Amniotic stem cell (primary cell): ENCODE measurements at places on chromosomes 2 and 18.
A peak's percentile ranks its signal among the peaks of the same experiment; 100 is the strongest.

DNA sequence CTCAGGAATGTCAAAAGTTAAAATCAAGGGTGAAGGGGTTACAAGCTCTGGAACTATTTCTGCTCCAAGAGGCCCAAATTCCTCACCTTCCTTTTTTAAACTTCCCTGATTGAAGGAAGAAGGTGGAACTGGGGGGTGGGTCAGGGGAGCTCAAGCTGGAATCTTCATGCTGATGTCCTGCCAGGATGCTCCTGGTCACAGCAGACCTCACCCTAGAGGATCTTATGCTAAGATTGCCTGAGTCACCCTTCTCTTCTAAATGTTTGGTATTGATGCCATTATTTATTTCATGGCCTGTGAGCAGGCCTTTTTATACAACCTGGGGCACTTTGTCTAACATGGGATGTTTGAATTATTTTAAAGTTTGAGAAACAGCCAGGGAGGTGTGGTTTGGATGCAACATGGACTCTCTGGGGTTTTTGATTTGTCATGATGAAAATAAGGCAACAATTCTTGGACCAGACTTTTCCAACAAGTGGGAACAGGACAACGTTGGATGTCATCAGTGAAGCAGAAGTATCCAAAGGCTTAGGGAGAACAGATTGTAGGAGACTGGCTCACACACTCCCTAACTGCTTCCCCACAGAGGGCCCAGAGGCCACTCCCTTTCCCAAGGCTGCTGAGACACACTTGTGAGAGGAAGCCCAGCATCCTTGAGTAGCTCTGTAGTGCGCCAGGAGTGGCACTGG lies 420.2 kb upstream of the MEX3C start:
- DNase-seq: no peak

DNA sequence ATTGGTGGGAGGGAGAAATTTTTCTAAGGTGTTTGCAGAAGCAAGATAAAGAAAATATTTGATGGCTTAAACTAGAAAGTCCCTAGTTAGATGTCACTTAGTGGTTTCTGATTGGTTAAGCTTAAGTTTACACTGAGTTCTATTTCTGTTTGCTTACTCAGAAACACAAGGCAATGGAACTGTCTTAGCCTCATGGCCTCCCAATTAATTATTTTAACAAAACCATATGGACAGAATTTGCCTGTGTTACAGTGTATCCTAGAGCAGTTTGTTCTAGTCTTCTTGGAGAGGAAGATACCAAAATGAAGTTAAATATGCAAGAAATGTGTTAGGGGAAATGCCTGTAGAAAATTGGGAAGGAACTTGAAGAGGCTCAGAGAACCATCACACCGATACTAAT lies 4.6 kb upstream of the IMPACT start:
- DNase-seq: no peak

DNA sequence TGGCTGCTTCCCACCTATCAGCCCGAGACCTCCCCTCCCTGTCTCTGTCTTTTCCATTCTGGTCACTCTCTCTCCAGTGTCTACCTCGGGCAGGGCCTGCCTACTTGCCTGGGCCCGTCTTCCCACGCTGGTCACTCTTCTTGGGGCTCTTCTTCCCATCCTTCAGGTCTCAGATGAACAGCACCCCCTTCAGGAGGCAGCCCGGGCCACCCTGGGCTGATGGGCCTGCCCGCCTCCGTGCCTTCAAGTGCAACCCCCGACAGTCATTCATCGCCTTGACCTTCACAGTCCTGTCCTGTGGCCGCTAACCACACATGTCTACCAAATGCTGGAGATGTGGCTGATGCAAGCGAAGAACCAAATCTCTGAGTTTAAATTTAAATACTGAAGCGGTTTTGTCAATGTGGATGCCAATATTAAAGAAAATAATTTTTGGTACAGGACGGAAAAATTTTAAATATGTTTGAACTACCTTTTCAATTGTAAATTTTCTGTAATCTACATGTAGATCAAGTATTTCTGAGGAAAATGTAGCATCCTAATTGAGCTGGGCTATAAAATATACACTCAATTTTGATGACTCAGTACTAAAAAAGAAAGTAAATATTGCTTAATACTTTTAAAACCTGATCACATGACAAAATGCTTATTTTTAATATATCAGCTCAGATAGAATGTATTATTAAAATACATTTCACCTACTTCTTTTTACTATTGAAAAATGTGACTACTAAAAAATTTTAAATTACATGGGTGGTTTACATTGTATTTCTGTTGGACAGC lies 96.4 kb downstream of the LAMA1 start:
- no peak for DNase-seq

GRCh38 chr2:31333046-31333445 lies 81.5 kb downstream of the XDH start:
- DNase-seq: no peak

DNA sequence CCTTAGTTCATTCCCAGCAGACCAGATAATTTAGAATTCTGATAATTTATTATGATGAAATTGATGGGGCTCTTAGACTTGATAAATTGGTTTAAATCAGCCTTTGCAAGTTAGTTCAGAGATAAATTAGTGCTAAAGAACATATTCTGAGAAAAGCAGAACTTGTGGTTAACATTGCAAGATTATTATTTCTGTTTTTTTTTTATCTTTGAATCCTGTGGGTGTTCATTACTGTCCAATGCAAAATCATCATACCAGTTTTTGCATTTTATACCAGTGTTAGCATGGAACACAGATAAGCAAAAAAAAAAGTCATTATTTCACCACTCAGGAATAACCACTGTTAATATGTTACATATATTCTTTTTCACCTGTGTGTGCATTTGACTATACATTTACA lies 9.1 kb downstream of the SEPTIN2 start:
- DNase-seq: no peak

DNA sequence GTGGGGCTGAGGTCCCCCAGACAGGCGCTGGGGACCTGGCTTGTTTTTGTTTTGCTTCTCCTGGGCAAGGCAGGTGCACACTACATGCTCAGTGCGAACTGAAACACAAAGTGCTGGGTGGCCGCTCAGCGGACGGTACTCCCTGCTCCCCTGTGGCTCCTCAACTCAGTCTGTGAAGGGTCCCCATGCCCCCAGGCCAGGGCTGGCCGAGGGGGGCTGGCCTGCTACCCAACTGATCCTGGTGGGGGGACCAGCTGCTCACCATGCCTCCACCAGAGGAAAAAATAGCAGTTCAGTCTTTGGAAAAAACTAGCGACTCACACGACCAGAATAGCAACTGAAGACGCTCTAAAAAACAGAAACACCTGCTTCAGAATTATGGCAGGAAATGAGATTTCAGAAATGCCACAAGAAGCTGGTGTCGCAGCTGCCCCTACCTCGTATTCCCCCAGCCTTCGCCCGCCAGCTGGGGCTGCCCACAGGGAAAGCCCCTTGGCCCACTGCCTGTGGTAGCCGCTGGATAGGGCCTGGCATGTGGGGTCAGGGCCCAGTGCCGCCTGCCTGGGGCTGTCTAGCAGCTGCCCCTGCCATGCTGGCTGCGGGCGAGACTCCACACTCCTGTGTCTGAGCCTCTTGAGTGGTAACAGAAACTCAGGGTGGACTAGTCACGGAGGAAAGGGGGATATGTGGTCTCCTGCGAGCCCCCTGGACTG lies 43.7 kb downstream of the MEX3C start:
- DNase-seq: no peak

GRCh38 chr2:26934985-26935384 lies 35.5 kb upstream of the MAPRE3 start:
- no peak for DNase-seq

- DNase-seq: no peak
These were observed 105.9 kb upstream of the SNTG2 start for GRCh38 chr2:844715-845114.

- DNase-seq: no peak
These were observed 31.5 kb downstream of the BABAM2 start for GRCh38 chr2:27921880-27922547.

GRCh38 chr18:12658426-12659138 lies 675 bp upstream of the SPIRE1 start:
- no peak for DNase-seq

GRCh38 chr18:57728941-57729511 lies 74.1 kb downstream of the ATP8B1 start:
- no peak for DNase-seq

- DNase-seq: no peak
These were observed 12.6 kb upstream of the EPB41L3 start for GRCh38 chr18:5556310-5556974.

DNA sequence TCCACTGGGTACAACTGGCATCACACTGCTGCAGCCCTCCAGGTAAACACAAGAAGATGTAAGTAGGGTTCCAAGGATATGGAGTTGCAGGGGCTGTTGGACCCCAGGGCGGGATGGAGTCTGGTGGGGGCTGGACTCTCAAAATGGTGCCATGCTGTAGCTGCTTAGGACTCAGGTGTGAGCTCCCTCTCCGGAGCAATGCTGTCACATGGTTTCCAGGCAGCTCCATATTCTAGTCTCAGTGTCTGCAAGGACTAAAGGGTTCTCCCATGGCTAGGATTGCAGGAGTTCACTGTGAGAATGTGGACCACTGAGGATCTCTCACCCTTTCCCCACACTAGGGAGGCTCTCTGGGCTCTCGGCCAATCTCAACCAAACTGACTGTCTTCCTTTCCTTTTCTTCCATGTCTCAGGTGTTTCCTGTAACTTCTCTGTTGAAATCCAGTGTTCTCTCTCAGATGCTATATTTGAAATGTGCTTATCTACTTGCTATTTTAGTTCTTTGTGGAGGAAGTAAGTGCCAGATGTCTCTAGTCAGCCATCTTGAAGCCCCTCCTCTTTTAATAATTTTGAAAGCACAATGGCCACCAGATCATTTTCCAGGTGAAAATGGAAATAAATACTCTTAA lies 57.6 kb downstream of the CCNT2 start:
- DNase-seq: no peak

DNA sequence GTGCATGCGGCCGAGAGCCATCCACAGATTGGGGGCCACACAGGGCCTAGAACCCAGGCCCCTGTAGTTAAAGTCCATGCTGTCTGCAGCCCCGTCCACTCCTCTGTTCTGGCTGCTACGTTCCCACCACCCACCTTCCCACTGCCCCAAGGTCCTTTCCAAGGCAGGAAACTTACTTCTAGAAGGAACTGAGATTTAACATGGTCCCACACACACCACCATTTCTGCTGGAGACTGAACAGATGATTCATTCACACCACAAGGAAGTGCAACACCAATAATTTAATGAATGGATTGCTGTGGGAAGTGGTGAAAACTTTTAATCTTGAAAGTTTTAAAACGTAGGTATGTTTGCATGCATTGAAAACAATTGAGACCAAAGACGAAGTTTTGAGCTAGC lies 95.2 kb downstream of the LBH start:
- DNase-seq: no peak

GRCh38 chr2:44975571-44976450 lies 33.4 kb downstream of the SIX2 start:
- no peak for DNase-seq

- no peak for DNase-seq
These were observed 59.0 kb upstream of the DNMT3A start for GRCh38 chr2:25400576-25401216.

DNA sequence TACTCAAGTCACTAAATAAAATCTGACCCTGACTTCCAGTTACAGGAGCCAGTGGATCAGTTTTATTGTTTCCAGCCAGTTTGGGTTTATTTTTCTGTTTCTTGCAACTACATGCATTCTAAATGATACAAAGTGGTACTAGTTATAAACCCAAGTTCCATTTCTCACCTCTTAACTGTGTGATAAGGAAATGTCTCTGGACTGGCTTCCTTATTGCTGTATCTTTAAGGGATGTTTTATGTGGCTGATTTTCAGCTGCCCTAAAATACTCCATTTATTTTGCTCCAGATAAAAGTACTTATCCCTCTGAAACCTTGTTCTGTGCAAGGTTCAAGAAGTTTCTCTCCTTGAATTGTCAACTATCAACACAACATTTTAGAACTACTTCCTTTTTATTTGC lies 107.9 kb upstream of the DLX2 start:
- no peak for DNase-seq

DNA sequence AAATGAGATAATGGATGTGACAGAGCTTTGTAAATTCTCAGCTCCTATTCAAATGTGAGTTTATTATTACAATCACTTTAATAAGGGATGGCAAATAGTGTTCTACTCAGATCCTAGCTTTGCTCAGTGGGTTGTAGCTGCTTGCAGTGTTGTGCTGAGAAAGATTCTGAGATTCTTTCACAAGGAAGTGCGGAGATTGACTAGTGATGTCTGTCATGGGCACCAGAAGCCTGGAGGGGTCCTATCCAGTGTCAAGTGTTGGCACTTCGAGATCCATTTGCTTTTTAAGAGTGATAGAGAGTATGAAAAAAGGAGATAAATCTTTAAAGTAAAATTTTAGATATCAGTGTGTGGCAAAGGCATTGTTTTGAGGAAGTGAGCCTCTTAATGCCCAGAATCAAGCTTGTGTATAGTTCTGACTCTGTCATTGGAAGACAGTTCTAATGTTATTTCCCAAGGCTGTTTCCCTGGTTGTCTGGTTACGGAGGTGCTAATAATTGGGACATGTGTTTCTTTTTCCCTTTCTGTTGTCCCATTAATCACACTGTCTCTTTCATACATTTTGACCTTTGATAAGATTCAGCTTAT lies 181.7 kb upstream of the SPRED2 start:
- no peak for DNase-seq

GRCh38 chr2:37558623-37559022 lies 112.8 kb downstream of the CDC42EP3 start:
- no peak for DNase-seq

- DNase-seq: no peak
These were observed 50.3 kb upstream of the ETAA1 start for GRCh38 chr2:67346718-67347407.

GRCh38 chr2:101796825-101797600 lies 99.5 kb downstream of the MAP4K4 start:
- no peak for DNase-seq

DNA sequence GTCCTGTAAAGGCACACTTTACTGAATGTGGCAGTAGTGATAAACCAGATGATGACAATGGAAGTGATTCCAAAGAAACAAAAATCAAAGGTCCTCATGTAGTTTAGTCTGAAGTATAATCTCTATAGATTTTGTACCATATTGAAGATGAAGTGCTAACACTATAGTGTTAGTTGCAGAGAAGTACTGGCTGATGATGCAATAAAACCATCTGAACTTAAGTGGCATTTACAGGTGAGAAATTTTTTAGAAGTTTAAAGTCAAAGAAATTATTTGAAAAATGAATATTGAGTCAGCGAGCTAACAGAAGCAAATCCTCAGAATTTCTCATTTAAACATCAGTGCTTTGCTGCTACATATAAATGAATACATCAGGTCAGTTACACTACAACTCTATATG lies 43.1 kb upstream of the RMDN2 start:
- no peak for DNase-seq

GRCh38 chr2:181857483-181857882 lies 34.0 kb upstream of the ITPRID2 start:
- no peak for DNase-seq

GRCh38 chr18:75556841-75557240 lies 129.3 kb upstream of the SMIM21 start:
- no peak for DNase-seq

- DNase-seq: peak; percentile 51
These were observed 12.1 kb upstream of the COPS8 start for GRCh38 chr2:237073552-237073951.

- DNase-seq: no peak
These were observed 70.3 kb upstream of the ZNF521 start for GRCh38 chr18:25422230-25422629.
